Hepatocyte (in vitro differentiated cells): ENCODE measurements at places on chromosomes 1 and 21. TPM values are rescaled to one million over a fixed set of nuclear protein-coding genes. Genes with fewer than 3 reads are reported as not detected.

DNA sequence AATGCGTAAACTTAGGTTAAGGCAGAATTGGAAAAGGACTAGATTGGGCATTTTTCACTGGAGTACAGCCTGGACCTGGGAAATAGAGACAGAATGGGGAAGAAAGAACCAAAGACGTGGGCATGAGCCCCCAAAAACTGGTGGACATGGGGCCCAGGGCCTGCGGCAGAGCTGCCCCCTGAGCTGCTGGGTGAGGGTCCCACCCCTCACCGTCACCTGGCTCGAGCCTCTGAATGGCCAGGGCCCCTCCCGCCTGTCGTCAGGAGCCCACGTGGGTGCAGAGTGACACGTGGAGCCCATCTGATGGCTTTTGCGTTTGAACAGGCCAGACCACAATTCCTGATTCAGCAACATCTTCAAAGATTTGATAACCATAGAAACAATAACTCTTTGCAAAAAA, 360.9 kb upstream of the VAMP3 start:
- no peak for DNase-seq

DNA sequence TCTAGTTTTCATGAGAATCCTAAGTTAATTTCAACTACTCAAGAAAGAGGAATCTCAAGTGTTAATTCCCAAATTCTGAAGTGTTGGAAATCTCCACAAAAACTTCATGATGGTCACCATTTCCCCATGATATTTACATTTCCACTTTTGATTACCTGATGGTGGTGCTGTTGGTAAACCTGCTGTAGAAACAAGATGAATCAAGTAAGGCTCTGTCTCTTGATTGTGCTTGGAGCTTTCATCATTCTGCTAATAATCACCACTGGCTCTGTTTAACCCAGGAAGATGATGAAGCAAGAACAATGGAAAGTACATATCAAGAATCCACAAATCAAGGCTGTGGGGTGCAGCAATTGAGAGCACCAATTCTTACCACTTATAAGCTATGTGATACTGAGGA, 77.8 kb downstream of the C4BPA start:
- DNase-seq, result no peak

- no peak for DNase-seq
Observed at GRCh38 chr1:21707891-21708290, 38.7 kb upstream of the RAP1GAP start.

DNA sequence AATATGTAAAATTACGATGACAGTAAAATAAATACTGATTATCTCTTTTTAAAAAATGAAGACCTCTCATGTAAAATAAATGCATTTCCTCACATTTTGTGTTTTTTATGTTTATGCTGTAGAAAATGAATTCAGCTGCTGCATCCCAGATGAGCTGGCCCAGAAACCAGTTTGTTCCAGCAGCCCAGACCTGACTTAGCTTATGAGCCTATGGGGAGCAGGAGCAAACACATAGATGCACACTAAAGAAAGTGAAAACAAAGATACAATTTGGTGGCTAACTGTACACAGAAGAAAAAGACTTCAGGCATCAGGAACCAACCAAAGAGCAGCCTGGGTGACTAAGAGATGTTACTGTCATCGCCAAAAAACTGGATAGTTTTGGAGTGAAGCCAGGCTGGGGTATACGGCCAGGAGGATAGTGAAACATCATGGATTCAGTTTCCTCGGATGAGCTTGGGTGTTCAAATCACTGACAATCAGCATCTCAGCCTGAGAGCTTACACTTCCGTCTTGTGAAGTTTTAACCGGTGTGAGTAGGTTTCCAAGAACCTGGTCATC, 113.9 kb upstream of the BACE2 start:
- DNase-seq, result no peak

GRCh38 chr1:5225707-5226704, 571.6 kb downstream of the AJAP1 start:
- DNase-seq, result no peak

GRCh38 chr1:212686591-212686990, 13.0 kb downstream of the BATF3 start:
- DNase-seq, result no peak

DNA sequence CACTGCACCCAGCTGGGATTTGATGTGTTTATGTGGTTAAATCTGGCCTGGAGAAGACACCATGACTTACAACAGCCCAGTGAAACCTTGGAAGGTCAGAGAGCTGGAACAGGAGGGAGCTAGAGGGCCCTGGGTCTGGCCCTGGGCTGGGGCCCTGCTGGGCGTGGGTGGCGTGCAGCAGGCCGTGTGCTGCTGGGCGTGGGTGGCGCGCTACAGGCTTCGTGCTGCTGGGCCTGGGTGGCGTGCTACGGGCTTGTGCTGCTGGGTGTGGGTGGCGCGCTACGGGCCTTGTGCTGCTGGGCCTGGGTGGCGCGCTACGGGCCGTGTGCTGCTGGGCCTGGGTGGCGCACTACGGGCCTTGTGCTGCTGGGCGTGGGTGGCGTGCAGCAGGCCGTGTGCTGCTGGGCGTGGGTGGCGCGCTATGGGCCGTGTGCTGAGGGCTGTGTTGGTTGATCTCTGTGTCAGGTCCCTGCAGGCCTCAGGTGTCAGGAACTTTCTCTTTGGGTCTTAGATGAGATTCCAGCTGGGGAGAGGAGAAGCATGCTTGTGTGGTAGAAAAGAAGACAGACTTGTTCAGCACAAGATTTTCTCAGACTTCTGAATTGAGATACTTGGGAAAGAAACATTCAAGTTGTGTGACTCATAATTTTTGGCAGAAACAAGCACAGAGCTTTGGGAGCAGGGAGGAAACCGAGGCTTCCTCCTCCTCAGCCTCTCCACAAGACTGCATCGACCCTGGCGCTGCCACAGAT, 66.0 kb downstream of the COL18A1 start:
- DNase-seq, result peak; percentile 54

DNA sequence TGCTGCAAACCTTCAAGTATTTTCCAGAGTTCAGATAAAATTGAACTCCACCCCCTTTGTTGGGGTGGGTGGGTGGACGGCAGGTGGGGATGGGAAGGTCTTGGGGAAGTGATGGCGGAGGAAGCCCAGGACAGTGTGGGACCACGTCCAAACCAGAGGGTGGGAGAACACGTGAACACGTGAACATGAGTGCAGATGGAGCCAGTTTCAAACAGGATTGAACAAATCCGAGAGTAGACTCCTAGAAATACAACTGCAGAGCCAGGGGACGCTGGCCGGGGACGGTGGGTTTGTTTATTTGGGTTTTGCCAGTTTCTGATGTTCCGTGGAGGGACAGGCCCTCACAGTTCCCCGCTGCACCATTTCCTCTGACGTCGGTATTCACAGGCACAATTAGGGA, 2.9 kb downstream of the KRTAP10-2 start:
- DNase-seq, result no peak

DNA sequence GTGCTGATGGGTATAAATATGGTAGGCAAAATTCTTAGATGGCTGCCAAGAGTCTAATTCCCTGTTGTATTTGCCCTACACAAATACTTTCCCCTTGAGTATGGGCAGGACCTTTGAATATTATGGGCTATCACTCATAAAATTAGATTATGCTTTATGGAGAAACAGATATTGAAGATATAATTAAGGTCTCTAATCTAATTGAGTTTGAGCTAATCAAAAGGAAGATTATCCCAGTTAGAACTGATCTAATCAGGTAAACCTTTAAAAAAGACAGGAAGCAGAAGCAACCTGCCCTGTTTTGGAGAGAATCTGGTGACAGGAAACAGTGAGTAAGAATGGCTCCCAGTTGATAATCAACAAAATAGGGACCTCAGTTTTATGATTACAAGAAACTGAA, 609.0 kb upstream of the PRMT6 start:
- DNase-seq, result no peak

- no peak for DNase-seq
Observed at GRCh38 chr1:1264868-1265272, 8.8 kb downstream of the UBE2J2 start.

GRCh38 chr1:209569455-209570207, 13.9 kb upstream of the CAMK1G start:
- peak; percentile 93 for DNase-seq

DNA sequence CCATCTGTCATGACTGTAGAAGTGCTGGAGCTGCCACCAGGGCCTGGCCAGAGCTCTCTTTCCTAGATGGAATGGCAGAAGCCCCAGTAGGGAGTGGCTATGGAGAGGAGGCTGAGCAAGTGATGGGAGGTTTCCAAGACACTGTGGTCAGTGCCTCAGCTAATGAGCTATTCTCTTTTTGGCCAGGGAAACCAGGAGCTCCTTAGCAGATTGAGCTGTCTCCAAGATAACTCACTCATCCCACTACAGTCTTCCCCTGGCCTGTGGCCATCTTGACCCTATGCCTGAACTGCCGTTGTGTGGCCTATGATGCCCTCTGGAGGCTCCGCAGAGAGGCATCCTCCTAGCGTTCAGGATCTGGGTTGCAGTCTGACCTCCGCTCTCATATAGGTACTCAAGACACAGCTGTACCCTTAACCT, 60.5 kb downstream of the ERI3 start:
- DNase-seq, result peak; percentile 36

The SPTA1 gene
- 0.03 and 0.04 TPM in 2 replicates for total RNA-seq

DNA sequence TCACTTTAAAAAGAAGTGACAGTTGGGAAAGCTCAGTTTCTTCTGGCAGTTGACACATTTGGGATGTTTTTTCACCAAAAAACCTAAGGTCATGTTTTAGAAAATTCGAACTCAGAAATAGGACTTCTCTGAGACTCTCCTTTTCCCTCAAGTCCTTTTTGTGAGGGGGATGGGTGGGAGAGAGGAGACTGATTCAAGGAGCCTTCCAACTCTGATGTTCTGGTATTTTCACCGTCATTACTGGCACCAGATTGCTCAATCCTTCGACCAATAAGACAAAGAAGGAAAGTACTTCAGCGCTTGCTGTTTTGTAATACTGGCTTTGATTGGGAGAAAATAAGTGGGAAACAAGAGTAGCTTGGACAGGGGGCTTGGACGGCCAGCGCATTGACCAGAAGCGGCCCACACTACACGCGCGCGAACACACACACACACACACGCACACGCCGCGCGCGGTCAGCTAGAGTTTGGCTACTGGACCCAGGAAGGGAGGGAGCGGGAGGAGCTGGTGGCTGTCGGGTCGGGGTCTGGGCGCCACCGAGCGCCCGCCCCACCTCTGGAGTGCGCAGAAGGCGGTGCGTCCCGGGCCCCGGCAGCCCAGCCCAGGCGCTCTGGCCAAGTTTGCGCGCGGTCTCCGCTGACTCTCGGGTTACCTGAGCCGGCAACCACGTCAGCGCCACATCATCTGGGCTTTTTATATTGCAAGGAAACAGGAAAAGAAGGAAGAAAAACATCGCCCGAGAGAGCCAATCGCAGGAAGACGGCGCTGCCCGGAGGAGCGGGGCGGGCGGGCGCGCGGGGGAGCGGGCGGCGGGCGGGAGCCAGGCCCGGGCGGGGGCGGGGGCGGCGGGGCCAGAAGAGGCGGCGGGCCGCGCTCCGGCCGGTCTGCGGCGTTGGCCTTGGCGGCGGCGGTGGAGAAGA, at the start of gene KCNK1:
Gene KCNK1 (plus strand): TSS at position 855 of the 921 bp plus-strand sequence. CDS start 66 bp downstream, at position 921.
- peak; percentile 86 for DNase-seq

GRCh38 chr21:36551321-36551720, 71.4 kb upstream of the CLDN14 start:
- no peak for DNase-seq

DNA sequence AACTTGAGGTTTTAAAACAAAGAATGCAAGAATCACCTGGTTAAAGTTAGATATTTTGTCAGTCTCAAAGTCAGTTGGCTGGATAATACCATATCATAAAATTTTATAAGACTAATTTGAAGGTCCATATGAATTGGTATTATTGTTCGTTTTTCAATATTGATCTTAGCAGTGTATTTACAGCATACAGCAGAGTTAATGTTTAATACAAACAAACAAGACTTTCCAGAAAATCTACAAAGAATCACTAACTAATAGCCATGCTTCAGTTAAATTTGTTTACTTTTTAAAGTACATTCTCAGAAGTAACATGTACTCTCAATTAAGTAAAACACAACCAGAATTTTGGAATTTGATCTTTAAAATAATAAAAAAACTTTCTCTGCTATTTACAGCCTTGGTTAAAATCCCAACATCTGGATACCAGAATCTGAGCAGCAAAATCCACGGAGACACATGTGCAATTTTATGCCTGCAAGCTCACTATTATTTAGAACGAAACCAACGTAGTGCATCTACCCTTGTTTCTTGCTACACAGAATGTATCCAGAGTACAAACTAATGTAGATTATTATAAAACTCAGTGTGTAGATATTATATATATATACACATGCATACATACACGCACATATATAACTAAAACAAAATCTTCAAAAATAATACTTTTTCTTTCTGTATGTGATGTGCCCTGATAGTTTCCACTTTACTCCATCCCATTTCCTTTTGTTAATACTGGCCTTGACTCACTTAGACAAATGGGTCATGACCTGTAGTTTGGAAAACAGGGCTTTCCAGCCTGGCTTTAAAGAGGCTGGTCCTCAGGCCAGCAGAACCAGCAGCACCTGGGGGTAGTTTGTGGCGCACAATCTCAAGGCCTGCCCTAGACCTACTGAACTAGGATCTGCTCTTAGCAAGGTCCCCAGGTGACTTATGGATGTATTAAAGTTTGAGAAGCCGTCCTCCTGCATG, 63.6 kb upstream of the ERG start:
- no peak for DNase-seq

DNA sequence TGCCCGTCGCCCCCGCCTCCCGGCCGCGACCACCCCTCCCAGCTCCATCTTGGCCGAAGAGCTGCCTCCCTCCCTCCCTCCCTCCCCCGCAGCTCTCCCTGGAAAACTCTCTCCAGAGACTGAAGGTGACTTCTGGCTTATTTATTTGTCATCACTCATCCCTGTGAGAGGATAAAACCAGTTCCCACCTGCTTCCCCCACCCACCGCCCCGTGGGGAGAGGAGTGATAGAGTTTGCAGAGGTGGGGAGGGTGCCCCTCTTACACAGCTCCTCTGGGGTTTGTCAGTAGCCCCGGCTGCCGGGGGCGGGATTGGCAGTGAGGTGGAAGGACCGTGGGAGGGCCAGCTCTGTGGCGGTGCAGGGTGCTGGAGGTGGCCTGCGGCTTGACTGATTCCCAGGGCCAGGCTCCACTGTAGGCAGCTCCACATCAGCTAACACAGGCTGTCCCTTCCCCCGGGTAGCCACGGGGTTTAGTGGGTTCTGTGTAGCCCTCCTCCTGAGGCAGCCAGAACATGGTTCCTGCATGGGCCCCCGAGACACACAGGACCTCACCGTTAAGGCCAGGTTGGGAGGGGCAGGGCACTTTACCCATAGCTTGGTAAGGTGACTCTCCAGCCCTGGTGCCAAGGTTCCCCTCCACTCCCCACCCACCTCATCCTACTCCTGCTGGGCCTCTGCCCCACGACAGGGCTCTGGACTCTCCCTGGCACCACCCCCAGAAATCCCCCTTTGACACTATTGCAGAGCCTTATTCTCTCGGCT, 62.2 kb downstream of the ELK4 start:
- DNase-seq, result no peak

The C4BPA gene
- 17.2 and 23.5 TPM in 2 replicates for total RNA-seq
